ENCODE measurements at places on chromosomes 12 and 14.

DNA sequence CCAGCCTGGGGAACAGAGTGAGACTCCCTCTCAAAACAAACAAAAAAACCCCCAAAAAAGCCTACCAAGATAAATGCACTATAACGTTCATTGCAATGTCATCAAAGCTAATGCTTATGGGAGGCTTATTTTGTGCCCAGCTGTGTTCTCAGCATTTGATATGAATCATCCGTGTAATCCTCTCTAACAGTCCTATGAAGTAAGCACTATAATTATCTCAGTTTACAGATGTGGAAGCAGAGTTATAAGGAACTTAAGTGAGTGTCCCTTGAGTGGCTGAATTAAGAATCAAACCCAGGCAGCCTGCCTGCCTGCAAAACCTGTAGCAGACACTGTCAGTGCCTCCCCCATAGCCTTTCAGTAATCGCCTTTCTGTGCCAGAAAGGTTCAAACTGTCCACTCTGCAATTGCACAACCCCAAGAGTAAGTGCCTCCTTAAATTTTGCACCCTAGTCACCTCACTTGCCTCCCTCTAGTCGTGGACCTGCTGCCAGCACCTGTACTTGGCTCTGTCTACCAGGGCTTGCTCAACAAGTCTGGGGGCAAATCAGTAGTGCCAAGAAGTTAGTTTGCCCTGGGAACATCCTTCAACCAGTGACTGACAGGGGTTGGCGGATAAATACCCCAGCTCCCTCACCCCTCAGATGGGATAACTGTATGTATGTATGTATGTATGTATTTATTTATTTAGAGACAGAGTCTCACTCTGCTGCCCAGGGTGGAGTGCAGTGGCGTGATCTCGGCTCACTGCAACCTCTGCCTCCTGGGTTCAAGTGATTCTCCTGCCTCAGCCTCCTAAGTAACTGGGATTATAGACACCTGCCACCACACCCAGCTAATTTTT lies 23.8 kb upstream of the PPP1CC start:
- DNase-seq: no peak

GRCh38 chr14:56744016-56744415 lies 66.3 kb downstream of the OTX2 start:
- DNase-seq: no peak

DNA sequence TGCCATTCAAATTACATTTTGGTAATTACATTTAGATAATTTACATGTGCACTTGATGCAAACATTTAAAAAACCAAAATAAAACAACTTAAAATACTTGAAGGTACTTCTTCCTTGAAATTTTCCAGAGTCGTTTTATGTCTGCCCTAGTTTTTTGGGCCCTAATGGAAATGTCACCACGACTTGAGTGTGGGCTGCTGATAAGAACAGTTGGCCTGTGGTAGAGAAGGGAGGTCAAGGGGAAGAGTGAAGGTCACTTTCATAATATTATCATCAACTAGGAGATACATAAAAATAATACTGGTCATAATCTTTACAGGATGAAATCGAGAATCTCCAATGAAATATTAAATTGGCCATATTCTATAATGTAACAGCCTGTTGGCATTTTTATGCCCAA lies 23.1 kb downstream of the ZDHHC17 start:
- no peak for DNase-seq

GRCh38 chr14:104477666-104478380 lies 101.7 kb upstream of the C14orf180 start:
- no peak for DNase-seq

DNA sequence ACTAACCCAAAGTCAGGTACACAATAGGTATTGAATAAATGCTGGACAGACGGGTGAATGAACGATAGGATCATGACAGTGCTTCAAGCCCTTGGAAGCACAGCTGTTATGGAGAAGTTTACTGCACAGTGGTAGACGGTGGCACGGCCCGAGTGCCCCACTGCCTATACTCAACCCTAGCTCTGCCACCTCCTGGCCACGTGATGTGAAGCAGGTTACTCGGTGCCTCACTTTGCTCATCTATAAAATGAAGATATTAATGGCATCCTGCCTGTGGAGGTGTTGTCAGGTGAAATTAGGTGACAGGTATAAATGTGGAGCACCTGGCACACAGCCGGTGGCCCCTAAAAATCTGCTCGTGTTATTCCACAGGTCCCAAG lies 5.8 kb downstream of the ASB2 start:
- peak; percentile 73 for DNase-seq

DNA sequence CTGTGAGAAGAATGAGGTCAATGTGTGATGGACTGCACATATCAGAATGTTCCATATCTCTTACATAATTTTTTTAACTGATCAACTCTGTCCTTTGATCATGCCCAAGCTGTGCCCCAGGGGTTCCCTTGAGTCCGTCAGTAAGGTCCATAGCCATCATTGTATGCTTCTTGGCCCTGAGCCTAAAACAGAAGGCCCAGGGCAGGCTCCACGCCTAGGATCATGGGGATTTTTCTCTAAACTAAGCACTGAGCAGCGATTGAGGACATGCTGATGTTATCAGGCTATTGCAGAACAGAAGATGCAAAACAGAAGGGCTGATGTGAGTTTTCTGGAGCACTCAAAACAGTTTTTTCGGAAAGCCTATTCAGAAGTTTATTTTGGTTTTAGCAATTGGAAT lies 20.9 kb downstream of the RNASE9 start:
- no peak for DNase-seq

GRCh38 chr12:123868791-123869190 lies 103.8 kb downstream of the CCDC92 start:
- no peak for DNase-seq

GRCh38 chr12:129494766-129495165 lies 409.1 kb downstream of the TMEM132D start:
- DNase-seq: no peak

DNA sequence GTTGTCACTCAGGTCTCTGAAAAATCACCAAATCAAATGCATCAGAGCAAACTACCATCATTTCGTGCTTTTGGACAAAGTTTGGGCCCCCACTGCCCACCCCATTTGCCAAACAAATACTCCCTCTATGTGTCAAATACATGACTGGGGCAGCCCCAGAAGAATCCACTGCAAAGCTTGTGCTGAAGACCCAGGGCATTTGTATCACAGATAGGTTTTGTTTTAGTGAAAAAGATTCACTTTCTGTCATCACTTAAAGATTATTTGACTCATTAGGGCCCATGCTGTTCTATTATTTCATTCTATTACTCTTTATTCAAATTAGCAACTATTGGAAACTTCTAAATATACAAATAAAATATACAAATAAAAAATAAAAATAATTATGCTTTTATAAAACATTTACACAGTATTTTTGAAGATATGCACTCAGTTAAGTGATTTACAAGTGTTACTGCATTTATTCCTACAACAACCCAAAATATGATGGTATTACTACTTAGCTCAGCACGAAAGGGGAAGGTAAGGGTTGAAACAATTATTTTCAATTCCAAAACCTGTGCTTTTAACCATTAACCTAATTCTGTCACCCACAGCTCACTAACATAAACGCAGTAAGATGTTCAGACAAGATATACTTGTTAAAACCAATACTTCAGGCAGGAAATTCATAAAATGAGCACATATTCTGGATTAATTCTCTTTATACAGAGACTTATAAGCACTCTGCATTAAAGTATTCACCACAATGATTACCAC lies 36.5 kb downstream of the LRIG3 start:
- DNase-seq: no peak

- no peak for DNase-seq
These were observed 268.7 kb downstream of the FBXL14 start for GRCh38 chr12:1325666-1326065.

DNA sequence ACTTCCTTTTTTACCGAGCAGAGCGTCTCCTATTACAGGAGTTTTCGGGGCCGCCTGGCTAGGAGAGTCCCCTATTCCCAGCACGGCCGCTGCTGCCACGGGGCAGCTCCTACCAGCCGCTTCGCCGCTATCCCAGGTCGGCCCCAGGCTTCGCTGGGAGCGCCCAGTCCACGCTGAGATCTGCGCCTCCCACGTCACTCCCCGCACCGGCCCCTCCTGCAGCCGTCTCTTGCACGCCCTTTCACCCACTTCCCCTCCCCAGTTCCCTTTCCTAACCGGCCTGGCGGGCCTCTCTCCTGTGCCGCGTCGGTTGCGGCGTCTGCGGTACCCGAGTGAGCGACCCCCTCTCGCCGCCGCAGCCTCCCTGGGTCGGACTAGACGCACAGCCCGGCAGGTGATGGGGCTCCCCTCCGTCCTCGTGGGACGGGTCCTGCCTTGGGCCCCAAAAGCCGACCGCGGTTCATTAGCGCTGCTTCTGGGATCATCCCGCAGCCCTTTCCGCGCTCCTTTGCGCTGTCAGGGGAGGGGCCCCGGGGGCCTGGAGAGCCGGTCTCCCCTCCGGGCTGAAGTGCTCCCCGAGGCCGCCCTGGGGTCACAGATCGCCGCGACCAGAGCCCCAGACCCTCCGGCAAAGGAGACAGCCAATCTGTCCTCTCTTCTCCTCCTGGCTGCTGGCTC lies 1318.4 kb downstream of the TMEM121 start:
- peak; percentile 61 for DNase-seq

DNA sequence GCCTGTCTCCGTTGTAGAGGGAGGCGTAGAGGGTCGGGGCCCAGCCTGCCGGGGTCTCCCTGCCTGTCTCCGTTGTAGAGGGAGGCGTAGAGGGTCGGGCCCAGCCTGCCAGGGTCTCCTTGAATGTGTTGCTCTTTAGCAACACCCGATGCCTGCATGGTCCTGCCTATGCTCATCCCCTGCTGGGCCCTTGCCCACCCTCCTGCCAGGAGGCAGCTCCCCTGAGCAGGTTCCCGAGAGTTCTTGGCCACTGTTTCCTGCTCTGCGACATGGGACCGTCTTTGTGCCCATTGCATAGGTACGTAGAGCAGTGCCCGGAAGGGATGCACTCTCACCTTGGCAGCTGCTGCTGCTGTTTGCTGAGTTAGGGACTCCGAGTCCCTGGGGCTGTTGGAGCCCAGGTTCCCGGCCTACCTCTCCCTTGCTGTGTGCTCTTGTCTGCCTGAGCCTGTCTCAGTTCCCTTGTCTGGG lies 3.3 kb downstream of the KIF26A start:
- no peak for DNase-seq

- no peak for DNase-seq
These were observed 95.6 kb upstream of the SLC38A2 start for GRCh38 chr12:46468160-46468559.

- DNase-seq: no peak
These were observed 199.7 kb downstream of the SPTSSA start for GRCh38 chr14:34262127-34262910.

GRCh38 chr12:1448336-1448735 lies 146.0 kb downstream of the FBXL14 start:
- DNase-seq: no peak

DNA sequence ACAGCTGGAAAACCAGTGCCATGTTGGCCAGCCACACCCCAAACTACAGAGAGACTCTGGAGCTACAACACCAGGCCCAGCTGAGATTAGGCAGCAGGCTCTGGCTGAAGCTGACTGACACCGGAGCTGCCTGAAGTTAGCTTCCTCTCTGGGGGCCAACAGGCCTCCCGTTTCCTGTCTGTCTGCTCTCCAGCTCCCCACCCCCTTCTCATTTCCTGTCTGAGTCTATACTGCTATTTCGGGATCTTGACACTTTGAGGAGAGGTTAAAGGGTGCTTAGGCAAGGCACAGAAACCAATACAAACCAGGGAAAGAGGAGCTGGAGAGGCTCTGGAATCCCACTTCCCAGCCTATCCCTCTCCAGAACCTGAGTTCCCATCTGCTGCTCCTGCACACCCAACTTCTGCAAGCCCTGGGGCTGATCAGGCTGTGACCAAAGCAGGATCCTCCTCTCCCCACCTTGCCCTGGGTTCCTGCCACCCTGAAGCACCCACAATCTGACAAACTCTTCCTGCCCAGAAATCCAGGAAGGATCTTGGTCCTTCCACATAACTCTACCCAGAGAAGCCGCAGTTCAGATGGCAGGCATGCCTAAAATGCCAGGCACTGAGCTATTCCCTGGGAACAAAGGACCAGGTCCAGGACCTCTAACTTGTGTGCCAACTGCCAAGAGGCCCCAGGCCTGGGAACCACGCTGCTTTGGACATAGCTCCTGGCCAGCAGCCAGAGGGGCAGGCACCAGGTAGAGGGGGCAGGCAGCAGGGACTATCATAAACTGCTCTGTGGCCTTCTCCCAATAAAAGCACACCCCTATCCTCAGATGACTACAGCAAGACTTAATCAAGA lies 39.9 kb downstream of the PRPF40B start:
- peak; percentile 70 for DNase-seq

DNA sequence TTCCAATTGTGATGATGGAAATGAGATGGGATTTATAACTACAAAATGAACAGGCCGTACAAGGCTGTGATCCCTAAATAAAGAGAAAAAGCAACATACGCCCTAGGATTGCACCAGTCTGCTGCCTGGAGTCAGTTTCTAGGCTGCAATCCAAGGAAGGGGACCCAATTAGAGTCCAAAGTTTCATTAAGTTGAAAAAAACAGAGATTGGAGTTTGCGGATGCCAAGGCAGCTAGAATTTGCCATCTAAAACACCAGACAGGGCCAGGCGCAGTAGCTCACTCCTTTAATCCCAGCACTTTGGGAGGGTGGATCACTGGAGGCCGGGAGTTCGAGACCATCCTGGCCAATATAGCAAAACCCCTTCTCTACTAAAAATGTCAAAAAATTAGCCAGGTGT lies 661.0 kb downstream of the RPS29 start:
- DNase-seq: no peak

GRCh38 chr12:103779410-103780092 lies 61.5 kb downstream of the NT5DC3 start:
- DNase-seq: no peak

DNA sequence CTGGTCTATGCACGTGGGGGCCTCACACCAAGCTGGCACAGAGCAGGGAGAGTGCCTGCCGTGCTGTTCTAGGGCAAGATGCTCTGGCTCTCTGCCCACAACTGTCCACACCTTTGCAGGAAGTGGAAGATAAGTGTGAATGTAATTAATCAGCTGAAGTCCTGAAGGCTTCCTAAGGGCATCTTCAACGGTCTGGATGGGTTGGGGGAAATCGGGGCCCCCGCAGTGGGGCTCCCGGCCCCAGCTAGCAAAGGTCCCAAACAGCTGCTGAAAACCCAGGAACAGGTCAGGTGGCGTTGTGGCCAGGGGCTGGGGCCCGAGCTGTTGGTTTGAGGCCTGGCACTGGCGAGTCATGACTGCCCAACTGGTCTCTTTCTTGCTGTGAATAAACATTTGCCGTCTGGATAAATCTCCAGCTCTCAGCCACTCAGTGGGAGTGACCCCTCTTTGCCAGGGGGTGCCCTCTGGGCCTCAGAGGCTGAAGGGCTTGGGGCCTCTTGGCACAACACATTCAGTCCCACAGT lies 6.7 kb upstream of the SLC25A29 start:
- no peak for DNase-seq

DNA sequence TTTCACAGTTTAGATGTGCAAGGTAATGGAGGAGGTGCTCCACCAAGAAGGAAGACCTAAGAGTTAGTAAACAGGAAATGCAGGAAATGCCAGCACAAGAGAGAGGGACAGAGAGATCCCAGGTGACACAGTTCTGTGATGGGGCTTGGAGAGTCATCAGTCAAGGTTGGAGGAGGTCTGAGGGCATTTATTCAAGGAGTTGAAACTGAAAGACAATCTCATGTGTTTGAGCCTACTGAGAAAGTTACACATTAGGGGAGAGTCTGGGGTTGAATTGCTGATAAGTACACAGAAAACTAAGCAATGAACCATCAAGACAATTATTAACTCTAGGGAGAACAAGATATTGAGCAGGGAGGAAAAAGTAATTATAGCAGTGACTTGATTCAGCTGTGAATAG lies 138.5 kb downstream of the ANO6 start:
- DNase-seq: no peak

GRCh38 chr12:112971248-112971647 lies 7.1 kb upstream of the OAS2 start:
- DNase-seq: no peak

GRCh38 chr12:92408072-92408900 lies 262.6 kb upstream of the BTG1 start:
- peak; percentile 70 for DNase-seq

Data from stimulated activated CD8-positive, alpha-beta memory T cell treated with anti-CD3 and anti-CD28 coated beads, Interleukin-4, amount 100 ng/mL, for 48 hours (primary cell).